ENCODE measurements at places on chromosomes 7 and 10. TPM values are rescaled to one million over a fixed set of nuclear protein-coding genes. Genes with fewer than 3 reads are reported as not detected.

GRCh38 chr10:50613726-50614443, 9.9 kb downstream of the SGMS1 start:
- DNase-seq = no peak

DNA sequence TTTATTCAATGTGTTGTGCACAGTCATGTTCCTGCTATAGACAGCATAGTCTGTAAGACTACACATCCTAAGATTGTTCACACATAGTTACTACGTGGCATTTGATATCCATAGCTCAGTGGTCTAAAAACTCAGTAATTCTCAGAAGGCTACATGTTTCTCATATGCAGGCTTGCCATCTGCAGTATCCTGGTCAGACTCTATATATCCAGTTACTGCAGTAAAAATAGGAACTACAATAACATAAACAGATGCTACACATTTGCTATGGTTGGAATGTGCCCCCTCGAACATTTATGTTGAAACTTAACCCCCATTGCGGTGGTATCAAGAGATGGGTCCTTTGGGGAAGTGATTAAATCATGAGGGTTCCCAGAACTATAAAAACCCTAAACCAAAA, 1377.8 kb upstream of the LRRTM3 start:
- DNase-seq = no peak

GRCh38 chr7:128119036-128119435, 87.8 kb upstream of the LRRC4 start:
- DNase-seq = no peak

GRCh38 chr10:133262696-133263095, 14.0 kb downstream of the ADAM8 start:
- DNase-seq = no peak

RASSF4 gene
- total RNA-seq = 7.6 TPM

IRF5 gene
- total RNA-seq = 5.8 TPM

- no peak for DNase-seq
Observed at GRCh38 chr7:87473986-87474385, 1.5 kb downstream of the ABCB4 start.

GRCh38 chr10:124935946-124936345, 6.0 kb upstream of the ZRANB1 start:
- no peak for DNase-seq

- no peak for DNase-seq
Observed at GRCh38 chr10:77618117-77618516, 19.5 kb downstream of the KCNMA1 start.

GRCh38 chr7:136897676-136898075, 29.2 kb downstream of the CHRM2 start:
- no peak for DNase-seq

MRPS24 gene
- total RNA-seq = 239 TPM

GRCh38 chr10:61061923-61062504, 118.0 kb upstream of the RHOBTB1 start:
- DNase-seq = no peak

DNA sequence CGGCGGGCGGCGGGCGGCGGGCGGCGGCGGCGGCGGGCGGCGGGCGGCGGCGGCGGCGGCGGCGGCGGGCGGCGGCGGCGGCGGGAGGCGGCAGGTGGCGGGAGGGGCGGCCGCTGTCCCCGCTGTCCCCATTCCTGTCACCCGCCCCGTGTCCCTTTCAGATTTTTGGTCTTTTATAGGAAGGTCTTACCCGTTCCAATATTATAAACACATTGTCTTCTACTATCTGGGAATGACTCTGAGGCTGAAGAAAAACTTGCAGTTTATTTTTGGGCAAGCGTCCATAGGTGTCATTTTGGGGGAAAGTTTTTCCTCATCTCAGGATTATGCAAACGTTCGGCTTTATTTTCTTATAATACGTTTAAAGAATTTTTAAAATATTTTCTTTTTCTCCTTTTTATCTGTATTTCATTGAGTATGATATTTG, 578 bp downstream of the ZNF713 start:
- DNase-seq = no peak

TAS2R5 gene
- total RNA-seq = 1.1 TPM

AKR1C8 gene
- total RNA-seq = 2.7 TPM

PLCE1 gene
- total RNA-seq = 15.2 TPM

GRCh38 chr7:4713183-4713784, 31.2 kb downstream of the FOXK1 start:
- DNase-seq = no peak

CALML5 gene
- 6.3 TPM for total RNA-seq

- no peak for DNase-seq
Observed at GRCh38 chr10:58638388-58638787, 125.7 kb downstream of the BICC1 start.

SLC29A4 gene
- 10.3 TPM for total RNA-seq

TACR2 gene
- not detected for total RNA-seq

DNA sequence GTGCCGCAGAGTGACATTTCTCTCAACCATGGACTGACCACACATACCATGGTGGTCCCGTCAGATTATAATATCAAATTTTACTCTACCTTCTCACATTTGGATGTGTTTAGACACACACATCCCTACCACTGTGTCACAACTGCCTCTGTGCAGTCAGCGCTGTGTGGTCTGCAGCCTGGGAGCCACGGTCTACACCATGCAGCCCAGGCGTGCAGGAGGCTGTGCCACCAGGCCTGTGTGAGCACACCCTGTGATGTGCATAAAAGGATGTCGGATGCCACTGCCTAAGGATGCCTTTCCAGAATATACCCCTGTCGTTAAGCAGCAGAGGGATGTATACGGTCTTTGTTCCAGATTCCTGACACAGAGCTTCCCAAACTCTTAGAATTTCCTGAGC, 150.4 kb downstream of the TCERG1L start:
- no peak for DNase-seq

- peak; percentile 57 for DNase-seq
Observed at GRCh38 chr10:67788028-67788886, 49.7 kb downstream of the DNAJC12 start.

DNA sequence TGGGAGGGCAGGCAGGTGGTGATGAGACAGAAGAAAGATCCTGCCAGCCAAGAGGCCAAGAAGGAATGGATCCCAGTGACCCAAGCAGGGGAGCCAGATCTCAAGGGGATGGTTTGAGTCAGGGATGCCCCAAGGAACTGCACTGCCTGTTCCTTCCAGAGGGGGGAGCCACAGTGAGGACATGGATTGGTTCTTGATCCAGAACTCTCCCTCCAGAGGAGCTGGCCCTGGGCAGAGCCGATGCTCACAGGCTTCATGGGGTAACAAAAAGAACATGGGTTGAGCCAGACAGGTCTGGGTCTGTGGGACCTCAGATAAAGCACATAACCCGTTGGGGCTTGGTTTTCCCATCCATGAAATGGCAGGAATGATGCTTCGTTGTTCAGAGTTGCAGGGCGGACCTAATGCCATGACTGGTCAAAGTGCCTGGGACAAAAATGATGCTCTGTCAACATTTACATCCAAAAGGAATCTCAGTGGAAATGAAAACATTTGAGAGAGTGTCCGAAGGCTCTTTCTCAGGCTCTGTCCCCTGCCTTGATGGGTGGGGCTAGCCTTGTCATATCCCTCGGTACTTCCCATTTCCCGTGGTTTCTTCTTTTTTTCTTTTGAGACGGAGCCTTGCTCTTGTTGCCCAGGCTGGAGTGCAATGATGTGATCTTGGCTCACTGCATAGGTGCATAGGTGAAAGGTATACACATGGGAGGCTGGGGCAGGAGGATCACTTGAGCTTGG, 4.7 kb upstream of the DENND2A start:
- no peak for DNase-seq
